Hematopoietic multipotent progenitor cell (in vitro differentiated cells): ENCODE measurements at places on chromosomes 7 and 10.

- DNase-seq = no peak
These were observed 147.3 kb upstream of the PRPS1L1 start for GRCh38 chr7:18174996-18175395.

GRCh38 chr10:10500937-10501336 is 516.7 kb upstream of the CELF2 start:
- no peak for DNase-seq

GRCh38 chr10:96660297-96660696 is 60.0 kb downstream of the PIK3AP1 start:
- DNase-seq = no peak

DNA sequence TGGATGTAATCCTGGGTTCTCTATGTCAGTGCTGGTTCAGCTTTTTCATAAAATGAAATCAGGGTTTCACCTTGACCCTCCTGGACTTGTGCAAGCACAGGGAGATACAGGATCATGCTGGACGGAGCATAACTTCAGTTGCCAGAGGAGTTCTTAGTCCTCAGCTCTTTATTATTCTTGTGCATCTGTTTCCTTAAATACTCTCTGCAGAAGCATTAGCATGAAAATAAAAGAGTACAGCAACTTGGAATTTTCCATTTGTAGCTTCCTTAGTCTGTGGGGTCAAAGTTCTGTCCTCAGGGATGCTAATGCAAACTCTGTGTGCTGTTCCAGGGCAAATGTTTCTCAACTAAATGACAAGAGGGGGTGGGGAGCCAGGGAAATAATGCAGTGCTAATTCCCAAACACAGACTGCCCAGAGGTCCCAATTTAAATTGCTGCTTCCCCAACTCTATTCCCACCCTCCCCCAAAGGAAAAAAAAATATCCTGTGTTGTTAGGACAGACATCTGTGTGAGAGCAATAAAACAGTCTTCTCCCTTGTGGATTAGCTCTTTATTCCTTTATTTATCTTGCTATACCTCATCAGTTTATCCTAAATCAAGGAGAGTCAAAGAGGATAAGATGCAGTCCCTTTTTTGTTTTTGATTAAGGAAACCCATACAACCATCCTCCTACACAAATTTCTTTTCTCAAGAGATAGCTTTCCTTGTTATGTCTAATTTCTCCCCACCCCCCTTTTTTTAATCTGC is 905.0 kb downstream of the LRMDA start:
- no peak for DNase-seq

DNA sequence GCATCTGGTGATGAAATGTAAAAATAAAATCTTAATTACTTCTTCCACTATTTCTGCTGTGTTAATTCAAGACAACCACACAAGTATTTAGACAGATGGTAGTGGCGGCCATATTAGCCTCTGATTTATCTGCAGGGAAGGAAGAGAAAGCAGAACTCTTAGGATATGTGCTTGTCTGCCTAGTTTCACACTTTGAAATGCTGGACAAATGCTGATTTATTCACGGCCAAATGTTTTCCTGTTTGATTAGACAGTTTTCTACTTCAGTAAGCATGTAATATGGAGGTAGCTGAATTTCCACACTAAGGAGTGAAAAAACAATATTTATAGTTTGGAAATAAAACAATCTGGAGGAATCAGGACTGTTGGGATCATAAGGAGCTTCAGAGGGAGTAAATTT is 158.1 kb downstream of the AGMO start:
- DNase-seq = no peak

DNA sequence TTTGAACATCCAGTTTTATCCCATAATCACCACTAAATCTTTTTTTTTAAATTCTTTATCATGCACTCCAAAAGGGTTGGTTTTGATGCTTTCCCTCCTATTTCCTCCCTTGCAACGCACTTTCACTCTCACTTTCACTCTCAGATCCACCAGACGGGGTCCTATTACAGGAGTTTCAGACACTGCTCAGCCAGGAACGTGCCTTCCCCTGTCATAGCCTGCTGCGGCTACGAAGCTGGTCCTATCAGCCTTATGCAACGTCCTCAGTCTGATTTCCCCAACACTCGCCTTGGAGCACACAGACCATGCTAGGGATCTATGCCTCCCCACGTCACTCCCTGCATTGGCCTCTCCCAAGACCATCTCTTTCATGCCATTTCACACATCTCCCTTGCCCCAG is 23.4 kb downstream of the ZPBP start:
- DNase-seq = peak; percentile 61

GRCh38 chr10:75652146-75652740 is 220.8 kb downstream of the LRMDA start:
- DNase-seq = no peak

DNA sequence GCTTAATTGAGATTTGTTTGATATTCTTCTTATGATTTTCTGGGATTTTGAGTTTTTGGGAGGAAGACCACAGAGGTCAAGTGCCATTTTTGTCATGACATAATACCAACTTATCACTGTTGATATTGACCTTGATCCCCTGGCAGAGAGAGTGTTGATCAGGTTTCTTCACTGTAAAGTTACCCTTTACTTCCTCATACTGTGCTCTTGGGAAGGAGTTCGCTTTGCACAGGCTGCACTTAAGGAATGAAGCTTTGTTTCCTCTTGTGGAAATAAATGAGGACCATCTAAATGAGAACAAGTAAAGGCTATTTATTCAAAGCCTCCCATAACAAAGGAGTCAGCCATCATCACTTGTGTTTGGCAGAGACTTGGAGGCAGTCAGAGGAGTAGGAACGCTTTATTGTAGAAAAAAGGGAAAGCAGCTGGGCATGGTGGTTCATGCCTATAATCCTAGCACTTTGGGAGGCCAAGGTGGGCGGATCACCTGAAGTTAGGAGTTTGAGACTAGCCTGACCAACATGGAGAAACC is 16.1 kb downstream of the ST7 start:
- no peak for DNase-seq

DNA sequence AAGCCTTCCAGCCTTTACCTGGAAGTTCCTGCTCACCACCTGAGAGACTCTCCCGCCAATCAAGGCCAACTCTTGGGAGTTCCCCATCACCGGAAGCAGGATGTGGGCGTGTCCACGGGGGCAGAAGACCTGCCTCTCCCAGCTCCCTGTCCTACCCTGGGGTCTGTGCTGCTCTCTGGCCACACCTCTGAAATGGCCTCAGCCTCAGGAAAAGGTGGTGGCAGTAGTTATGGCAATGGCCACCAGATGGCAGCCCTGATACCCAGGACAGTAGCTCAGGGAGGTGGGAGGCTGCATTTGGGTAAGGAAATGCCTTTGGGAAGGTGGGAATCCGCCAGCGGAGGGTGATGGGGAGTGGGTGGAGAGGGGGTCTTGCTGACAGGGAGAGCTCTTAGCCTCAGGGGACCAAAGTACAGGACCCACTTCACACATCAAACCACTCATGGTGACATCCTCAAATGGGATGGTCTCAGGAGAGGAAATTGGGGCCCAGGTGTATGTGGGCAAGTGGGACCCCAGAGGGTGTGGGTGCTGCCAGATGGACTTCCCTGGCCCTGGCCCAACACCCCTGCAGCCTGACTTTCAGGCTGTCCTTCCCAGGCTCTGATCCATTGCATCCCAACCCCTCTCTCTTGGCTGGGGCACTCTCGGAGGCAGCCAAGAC is 33.9 kb downstream of the KAZALD1 start:
- peak; percentile 45 for DNase-seq

- DNase-seq = no peak
These were observed 24.8 kb downstream of the ZNF800 start for GRCh38 chr7:127367679-127368078.

DNA sequence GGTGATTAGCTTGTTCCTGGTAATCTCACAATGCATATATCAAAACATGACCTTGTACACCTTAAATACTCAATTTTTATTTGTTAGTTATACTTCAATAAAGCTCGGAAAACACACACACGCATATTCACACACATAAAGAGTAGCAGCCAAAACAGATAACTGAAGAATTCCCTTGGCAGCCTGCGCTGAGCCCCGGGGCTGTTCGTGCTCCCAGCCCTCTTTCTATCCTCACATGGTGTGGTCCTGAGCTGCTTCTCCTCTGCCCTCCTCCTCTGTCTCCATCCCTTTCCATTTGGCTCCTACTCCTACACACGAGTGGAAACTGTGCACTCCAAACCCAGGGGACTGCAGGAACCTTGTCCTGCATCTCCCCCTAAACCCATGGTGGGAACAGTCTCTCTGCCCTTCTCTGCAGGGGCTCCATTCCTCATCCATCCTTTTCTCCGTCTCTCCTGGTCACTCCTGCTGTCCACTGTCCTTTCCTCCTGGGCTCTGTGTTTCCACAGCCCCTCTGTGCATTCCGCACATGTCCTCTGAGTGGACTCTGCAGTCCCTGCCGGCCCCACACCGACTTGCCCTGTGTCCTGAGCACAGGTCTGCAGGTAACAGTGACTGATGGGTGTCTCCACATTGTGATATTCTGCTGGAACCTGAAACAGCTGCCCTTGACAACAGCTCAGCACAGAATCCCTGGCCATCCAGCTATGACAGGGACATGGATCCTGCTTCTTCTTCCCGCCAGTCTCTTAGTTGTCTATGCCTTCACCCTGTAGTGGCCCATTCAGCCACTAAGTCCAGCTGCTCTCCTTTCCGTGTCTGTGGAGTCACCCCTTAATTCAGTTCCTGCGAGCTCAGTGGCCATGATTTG is 216.8 kb upstream of the ZNF32 start:
- DNase-seq = no peak

GRCh38 chr7:67463983-67464382 is 467.4 kb downstream of the TYW1 start:
- no peak for DNase-seq

DNA sequence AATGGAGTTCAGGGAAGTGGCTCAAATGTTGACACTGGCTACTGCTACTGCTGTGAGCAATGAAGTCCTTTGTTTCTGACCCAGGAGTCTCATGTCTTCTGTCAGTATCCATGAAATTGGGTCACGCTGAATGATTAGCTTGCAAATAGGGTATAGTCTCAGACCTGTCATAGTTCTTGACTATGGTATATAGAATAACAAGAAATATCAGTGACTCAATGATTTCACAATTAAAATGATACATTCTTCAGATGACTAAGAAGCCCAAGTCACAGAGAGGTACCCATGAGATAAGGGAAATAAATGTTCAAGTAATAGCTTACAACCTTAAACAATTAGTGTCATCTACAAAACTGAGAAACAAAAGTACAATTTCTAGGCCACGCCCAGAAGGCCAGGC is 89.3 kb downstream of the LYZL2 start:
- DNase-seq = no peak

DNA sequence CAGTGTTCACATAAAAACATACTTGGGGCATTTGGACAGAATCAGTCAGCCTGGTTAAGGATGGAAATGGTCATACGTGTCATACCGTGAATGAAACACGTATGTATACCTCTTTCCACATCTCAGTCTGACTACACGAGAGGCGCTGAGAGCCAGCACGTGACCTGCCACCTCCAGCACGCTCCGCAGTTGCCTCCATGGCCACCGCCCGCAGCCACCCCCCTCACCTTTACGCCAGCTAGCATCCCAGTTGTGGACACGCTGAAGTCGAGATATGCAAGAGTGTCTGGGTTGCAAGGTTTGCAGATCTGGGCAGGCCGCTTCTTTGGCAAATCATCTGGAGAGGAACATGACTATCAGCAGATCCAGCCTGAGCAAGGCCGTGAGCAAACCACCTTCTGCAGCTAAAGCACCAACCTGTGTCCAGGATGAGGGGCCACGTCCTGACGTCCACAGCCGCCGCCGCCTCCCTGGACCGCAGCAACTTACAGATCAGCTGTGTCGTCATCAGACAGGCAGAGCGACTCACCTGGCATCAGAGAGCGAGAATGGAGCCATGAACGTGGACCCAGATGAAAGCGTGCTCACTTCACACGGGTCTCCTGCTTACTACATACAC is 209.4 kb downstream of the ZMYND11 start:
- no peak for DNase-seq

DNA sequence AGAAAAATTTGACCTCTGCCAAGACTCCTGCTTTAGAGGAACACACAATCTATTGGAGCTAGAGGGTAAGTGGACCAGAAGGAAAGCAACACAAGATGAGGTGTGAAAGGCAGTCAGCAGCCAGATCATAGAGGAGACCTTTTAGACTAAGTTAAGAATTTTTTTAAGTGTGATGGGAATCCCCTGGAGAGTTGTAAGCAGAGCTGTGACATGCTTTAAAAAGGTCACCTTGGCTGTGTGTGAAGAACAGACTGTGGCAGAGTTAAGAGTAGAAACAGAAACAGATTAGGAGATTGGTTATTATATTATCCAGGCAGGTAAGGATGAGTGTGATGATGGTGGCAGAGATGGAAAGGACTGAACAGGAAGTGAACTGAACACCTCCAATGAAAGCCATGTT is 23.5 kb downstream of the CPEB3 start:
- DNase-seq = no peak

DNA sequence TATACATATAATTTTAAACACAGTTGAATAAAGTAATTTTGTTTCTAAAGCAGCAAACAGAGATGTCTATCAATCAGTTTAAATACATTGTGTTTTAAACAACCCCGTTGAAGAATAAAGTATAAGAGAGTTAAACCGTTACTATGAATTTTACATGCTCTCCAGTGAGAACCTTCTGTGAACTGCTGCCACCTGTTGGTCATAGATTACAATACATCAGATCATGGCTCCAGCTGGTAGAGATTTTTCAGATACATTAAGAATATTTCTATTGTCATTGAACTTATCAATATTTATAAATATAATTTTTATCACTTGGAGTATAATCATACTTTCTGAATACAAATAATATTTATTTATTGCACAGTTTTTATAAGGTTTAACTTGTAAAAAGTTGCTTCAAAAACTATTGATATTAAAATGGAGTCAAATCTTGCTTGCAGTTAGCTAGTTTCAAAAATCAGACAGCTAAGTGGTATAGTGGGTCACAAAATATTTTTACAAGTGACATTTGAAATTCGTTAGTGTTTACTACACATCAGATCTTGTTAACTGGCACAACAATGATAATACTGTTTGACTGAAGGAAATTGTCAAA is 561.2 kb upstream of the PHF14 start:
- peak; percentile 74 for DNase-seq

DNA sequence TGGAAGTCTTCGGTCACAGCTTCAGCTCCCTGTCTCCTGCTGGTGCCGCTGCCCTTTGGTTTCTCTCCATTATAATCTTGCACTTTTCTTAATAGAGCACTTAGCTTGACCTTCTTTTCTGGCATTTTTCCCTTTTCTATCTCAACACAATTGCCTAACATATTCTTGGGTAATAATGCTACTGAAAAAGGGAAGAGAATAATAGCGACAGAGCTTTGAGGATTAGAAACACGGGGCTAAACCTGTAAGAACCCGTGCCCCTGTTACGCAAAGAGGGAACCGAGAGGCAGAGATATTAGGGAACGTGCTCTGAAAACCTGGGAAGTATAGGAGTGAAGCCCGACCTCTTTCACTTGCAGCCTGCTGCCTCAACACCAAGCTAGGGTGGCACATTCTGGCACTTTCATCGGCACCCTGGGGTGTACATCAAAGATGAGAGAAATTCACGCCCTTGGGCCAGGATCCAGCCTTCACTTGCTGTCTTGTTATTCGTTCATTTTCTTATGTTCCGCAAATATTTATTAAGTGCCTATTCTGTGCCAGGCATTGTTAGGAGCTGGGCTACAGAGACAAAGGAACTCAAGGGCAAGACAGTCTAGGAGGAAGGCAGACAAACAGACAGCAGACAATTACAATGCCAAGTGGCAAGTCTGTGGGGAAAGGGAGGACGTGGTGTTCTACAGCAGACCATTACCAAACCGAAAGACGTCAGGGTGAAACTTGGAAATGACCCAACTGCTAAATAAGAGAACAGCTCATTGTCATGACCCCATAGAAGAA is 33.0 kb upstream of the GALNTL5 start:
- DNase-seq = no peak
